ENCODE measurements at places on chromosomes 13 and 19.

DNA sequence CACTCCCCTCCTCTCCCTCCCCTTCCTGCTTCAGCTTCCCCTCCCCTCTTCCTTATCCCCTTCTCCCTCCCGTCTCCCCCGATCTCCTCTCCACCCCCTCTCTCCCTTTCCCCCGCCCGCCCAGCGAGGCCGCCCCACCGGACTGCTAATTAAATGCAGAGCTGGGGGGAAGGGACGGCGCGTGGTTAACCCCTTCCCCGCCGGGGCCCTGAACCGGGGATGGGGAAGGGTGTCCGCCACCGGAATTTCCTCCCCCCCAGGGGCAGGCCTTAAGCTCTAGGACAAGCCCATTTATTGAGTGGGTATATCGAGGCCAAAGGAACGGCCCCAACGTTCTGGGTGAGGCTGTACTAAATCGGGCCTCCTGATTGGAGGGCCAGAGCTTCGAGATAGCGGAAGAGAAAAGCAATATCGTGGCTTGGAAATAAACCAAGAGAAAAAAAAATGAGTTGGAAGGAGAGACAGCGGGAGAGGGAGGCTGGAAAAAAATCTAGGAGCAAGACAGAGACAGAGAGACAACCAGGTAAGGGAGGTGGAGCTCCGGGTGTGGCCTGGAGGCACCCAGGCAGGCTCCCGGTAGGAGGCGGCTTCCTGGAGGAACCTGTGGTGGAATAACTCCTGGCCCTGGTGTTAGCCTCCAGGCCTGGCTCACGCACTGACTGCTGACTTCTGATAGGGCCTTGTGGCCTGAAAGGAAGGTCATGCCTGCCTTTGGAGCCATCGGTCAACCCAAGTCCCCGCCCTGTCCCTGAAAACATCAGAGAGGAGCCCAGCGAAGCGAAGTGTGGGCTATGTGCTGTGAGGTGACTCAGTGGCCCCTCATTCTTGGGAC lies 11.6 kb upstream of the JUND start:
- peak; percentile 48 for DNase-seq

GRCh38 chr19:38930776-38931520 lies at the start of gene MRPS12:
TSS of gene MRPS12 (plus strand) at chr19:38930944. CDS start at chr19:38931295, 351 bp downstream.
- peak; percentile 98 for DNase-seq

- peak; percentile 46 for DNase-seq
Observed at GRCh38 chr13:27171244-27171826, at the start of gene USP12. TSS of gene USP12 (minus strand) at chr13:27171811. CDS start at chr13:27171639, 172 bp downstream.

DNA sequence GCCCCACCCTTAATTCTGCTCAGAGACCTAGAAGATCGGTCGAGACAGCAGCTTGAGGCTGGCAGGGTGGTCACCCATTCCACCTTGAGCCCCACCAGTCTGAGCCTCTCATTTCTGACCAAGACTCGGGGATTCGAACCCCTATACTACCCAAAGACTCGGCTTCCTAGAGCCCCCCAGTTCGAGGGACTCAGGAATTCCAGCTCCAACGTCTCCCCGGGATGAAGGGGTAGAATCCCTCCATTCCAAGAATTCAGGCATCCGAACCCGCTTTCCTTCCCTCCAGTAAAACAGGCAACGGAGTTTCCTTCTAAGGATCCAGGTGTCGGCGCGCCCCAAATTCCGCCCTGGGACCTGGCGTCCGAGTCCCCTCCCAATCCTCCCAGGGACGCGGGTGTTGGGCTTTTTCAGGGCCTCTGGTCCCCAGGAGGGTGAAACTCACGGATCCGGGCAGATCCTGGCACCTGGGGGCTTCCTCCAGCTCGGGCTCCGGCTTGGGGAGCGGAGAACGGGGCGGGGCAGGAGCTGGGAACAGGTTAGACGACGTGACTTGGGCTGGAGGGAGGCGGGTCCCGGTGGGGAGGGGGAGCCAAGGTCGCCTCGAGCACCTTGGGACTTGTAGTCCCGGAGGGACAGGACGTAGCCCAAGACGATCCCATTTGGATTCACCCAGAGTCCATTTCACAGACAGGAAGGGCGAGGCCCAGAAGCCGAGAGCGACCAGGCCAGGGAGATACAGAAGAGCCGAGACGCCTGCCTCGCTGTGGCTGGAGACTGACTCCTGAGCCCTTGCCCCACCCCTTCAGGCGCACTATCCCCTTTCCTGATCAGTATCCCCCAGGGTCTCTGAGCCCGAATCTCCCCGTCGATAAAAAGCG lies at the start of gene PPP1R13L:
TSS of gene PPP1R13L (minus strand) at position 513 of the 878 bp plus-strand sequence. CDS start 6,751 bp downstream, outside the sequence.
- DNase-seq: peak; percentile 87

DNA sequence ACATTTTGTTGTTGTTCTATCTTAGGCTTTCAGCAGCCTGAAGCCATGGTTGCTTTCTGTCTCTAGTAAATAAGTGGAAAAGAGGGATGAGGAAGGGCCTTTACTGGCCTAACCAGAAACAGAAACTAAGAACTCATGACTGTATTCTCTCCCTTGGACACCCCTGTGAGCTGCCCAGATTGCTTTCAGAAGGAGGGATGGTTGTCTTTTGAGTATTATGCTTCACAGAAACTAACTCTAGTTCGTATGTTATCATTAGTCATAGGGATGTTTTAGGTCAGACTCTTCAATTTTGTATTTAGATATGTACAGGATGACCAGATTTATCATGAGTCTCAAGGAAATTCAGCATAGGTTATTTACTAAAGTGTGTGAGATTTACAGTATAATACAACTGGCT lies 17.5 kb downstream of the BORA start:
- no peak for DNase-seq

GRCh38 chr13:73542446-73542845 lies 483.6 kb downstream of the KLF5 start:
- no peak for DNase-seq

DNA sequence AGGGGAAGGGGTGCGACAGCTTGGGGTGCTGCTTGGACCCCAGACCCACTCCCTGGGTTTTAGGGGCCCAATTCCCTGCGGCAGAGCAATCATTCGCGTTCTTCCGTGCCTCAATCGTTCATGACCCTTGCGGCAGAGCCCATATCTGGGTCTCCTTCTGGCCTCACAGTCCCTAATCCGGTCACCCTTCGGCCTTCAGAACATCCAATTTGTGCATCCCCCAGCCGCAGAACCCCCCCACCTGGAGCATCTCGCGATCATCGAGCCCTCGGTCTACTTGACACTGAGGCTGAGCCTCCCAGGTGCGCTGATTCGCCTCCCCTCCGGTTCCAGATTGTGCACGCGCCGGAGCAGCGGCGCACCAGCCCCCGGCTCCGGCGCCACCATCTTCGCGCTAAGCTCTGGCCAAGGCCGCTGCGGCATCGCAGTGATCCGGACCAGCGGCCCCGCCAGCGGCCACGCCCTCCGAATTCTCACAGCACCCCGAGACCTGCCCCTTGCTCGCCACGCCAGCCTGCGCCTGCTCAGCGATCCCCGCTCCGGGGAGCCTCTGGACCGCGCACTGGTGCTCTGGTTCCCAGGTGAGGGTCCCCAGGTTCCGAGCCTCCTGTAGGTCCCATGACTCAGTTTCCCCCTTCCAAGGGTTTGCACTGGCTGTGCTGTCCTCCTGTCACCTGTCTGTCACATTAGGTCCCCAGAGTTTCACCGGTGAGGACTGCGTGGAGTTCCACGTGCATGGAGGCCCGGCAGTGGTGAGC lies 501 bp downstream of the GTPBP3 start:
- DNase-seq: peak; percentile 44

DNA sequence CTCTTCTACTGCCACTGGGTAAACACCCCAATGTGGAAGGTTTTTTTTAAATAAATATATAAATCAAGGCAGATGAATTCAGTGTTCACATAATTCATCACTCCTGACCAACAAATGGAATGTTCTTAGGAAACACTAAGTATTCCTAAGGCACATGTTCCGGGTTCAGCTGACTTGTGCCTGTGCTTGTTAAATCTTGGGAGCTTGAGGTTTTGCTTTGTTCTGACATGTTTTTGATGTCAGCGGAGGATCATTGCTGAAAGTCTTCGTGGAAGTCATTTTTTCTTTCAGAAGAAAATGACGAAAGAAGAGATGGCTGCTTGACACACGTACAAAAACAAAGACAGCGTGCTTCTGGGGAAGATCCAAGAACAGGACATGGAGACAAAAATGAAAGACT lies 185.8 kb downstream of the MZT1 start:
- no peak for DNase-seq

DNA sequence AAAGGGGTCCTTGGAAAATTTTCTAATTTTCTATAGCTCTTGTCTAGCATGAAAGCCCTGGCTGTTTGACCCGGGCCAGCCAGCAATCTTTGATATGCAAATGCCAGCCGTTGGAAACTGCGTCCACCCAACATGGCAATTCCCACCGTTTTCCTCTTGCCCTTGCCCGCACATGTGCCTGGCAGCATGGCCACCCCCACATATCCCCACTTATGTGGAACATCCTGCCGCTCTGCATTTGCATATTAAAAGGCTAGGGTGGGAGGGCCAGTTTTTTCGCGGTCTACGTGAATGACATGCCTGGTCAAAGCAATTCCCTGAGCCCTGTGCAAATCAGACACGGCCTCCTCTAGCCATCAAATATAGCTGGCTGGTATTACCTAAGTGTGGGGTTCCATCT lies 110.3 kb upstream of the TDRD3 start:
- DNase-seq: no peak

- no peak for DNase-seq
Observed at GRCh38 chr13:23516702-23517101, 53.5 kb upstream of the TNFRSF19 start.

DNA sequence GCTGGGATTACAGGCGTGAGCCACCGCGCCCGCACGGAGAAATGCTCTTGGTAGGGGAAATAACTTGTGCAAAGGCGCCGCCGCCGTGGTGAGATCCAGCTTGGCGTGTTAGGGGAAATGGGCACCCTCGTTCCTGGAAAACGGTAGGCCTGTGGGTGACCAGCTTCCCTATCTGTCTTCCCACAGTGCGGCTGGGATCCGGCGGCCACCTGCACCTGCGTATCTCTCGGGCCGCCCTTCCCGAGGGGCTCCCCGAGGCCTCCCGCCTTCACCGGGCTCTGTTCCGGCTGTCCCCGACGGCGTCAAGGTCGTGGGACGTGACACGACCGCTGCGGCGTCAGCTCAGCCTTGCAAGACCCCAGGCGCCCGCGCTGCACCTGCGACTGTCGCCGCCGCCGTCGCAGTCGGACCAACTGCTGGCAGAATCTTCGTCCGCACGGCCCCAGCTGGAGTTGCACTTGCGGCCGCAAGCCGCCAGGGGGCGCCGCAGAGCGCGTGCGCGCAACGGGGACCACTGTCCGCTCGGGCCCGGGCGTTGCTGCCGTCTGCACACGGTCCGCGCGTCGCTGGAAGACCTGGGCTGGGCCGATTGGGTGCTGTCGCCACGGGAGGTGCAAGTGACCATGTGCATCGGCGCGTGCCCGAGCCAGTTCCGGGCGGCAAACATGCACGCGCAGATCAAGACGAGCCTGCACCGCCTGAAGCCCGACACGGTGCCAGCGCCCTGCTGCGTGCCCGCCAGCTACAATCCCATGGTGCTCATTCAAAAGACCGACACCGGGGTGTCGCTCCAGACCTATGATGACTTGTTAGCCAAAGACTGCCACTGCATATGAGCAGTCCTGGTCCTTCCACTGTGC lies 2.4 kb downstream of the GDF15 start:
- DNase-seq: peak; percentile 94

DNA sequence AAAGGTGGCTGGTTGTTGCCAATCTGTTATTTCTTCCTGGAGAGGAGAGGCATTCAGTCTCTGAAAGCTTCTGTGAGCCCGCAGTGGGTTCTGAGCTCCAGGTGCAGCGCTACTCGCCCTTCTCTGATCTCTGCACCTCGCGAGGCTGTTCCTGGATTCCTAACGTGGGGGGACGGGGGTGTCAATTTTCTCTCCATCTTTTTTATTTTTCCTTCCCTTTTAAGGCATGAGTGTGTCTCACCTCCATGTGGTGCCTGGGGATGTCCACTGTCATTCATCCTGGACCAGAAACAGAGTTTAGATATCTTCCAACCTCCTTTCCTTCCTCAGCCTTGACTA lies 626 bp downstream of the ZNF233 start:
- no peak for DNase-seq

DNA sequence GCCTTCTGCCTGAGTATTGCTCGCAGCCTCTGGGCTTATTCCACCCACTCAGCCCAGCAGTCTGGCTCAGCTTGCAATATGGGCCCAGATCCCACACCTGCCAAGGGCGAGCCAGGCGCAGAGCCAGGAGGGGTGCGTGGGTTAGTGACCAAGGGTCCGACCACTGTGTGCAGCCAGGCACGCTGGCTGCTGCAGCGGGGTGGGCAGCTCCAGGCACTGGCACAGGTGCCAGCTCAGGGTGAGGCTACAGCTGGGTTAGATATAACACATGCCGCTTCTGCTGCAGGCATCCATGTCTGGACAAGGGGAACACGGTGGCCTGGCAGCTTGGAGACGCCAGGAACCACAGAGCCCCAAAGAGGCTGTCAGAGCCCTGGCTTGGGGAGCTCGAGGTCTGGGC lies 12.6 kb upstream of the URAD start:
- DNase-seq: no peak

GRCh38 chr13:101017123-101017872 lies 342.7 kb upstream of the TMTC4 start:
- no peak for DNase-seq

GRCh38 chr19:37872383-37872782 lies 34.0 kb downstream of the WDR87 start:
- no peak for DNase-seq

GRCh38 chr13:85009447-85009846 lies 789.8 kb downstream of the SLITRK6 start:
- no peak for DNase-seq

- DNase-seq: no peak
Observed at GRCh38 chr19:807627-808422, 10.6 kb downstream of the PTBP1 start.

GRCh38 chr19:49116544-49116943 lies 2.4 kb downstream of the LIN7B start:
- DNase-seq: no peak

GRCh38 chr13:80361298-80361697 lies 20.4 kb upstream of the SPRY2 start:
- no peak for DNase-seq

GRCh38 chr13:81738364-81738763 lies 1397.4 kb upstream of the SPRY2 start:
- DNase-seq: no peak

- no peak for DNase-seq
Observed at GRCh38 chr13:65914716-65915115, 1315.4 kb downstream of the PCDH9 start.

DNA sequence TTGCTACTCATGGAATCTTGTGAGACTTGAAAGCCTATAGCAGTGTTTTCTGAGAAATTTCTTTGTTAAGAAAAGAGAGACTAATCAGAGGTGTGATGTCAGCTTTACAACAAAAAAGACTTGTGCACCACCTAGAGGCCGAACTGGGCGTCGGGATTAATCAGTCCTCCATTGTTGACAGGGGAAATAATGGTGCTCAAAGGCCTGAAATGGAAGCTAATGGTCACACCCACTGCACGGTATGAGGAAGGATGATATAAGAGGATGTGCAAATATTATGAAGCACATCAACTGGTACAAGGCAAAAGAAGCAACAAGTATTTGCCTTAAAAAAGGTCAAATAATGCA lies 480.2 kb upstream of the MIR17HG start:
- DNase-seq: peak; percentile 78

GRCh38 chr13:77437267-77437666 lies 98.2 kb upstream of the SCEL start:
- no peak for DNase-seq

DNA sequence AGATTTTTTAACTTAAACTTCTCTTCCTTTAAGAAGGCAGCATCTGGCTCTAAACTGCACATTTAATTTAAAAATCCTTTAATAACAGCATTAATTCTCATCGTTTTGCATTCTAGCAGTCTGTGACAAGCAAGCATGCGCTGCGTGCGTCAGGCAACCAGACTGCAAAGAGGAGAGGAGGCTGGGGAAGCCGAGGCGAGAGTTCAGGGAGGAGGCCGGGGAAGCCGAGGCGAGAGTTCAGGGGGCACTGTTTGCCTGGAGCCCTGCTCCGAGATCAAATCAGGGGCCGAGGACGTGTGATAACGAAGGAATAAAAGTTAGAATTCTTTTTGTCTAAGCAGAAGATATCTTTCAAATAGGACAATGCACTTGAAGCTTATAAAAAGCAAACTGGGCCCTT lies 435.7 kb downstream of the EFNB2 start:
- no peak for DNase-seq

Measured in HEK293T (cell line).